ENCODE measurements at places on chromosomes 2 and 18.

DNA sequence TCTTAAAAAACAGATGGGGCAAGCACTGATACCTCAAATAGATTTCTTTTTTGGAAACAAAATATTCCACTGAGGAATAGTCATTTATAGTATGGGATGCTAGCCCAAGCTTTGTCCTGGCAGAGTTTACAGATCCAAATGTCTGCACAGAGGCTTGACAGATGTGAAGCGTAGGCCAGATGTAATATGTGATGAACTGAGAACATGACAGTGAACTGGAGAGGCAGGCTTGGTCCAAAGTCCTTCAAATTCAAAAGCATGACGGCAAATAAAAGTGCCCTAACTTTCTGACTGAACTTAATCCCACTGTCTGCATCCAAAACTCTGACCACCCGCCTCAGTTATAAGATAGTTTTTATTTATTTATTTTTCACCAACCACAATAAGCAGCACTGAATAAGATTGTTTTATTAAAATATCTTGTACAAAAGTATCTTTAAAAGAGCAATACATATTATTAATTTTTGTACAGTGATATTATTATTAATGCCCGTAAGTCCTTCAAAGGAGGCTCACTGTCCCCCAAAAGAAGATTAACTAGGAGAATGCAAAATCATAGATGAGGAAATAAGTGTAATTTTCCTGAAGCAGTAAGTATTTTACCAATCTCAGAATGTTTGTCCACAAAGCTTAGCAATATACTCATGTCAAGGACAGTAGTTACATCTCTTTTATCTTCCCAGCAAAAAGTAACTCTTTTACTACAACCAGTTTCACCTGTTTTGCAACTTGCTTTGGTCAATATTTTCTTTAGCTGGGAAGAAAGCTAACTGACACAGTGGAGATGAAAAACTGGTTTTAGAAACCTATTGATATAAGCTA is 10.7 kb upstream of the SPOPL start:
- DNase-seq = no peak

DNA sequence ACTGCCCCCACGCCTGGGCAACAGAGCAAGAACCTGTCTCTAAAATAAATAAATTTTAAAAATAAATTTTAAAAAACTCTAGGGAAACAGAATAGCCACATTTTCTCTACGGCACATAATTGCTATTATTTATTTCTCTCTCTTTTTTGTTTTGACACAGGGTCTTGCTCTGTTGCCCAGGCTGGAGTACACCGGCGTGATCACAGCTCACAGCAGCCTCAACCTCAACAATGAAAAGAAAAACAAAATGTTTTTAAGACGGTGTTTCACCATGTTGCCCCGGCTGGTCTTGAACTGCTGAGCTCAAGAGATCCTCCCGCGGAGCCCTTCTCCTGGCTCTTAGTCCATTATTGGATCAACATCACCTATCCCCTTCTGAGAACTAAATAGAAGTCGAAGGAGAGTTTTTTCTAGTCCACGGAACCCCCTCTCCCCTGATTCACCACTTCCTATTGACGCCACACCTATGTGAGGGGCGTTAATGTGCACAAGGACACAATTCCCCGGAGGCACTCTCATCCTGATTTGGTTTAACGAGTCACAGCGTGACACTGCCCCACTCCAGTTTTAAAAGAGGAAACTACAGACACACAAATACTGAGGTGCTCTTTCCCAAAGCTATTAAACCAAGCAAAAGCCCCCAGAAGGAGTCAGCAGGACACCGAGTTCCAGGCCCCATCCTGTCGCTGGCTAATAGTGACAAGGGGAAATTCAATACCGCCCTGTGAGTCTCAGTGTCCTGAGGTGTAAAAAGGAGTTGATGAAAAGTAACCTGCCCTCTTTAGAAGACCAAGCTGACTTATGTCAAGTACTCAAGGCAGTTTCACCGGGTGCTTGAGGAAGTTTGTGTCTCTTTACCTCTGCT is 1.1 kb downstream of the NPC1 start:
- DNase-seq = peak; percentile 57

- DNase-seq = no peak
Measured at GRCh38 chr2:73564986-73565385, 77.2 kb downstream of the NAT8 start.

- no peak for DNase-seq
Measured at GRCh38 chr2:160091381-160091780, 29.0 kb upstream of the PLA2R1 start.

GRCh38 chr2:43879261-43879660 is 40.5 kb downstream of the ABCG8 start:
- no peak for DNase-seq

- DNase-seq = no peak
Measured at GRCh38 chr2:163681745-163682144, 54.1 kb downstream of the FIGN start.

DNA sequence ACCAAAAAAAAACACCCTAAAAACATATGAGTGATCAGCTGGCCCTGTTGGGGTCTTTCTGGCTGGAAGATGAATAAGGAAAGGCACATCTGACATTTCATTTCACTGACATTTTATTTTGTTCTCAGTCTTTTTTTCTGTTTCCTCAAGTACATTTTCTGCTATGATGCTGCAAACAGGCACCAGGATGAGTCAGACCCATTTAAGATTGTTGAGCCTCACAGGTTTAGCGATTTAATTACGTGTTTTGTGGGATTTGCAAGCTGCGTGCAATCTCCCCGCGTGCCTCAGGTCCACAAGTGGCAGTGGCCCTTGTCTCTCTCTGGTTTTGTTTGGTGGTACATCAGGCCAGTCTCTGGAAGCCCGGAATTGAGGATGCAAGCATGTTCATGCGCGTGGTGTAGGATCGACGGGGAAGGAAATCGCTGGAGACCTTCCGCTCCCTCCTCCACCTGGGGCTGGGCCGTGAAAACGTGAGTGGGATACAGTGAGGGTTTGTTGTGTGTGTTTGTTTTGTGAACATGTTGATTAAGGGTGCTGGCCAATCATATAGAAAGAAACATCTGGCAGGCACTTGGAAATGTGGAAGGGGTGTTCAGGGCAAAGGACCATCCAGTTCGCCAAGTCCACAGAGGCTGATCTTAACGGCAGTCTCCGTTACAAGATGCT is 120.2 kb upstream of the ZNF516 start:
- no peak for DNase-seq

DNA sequence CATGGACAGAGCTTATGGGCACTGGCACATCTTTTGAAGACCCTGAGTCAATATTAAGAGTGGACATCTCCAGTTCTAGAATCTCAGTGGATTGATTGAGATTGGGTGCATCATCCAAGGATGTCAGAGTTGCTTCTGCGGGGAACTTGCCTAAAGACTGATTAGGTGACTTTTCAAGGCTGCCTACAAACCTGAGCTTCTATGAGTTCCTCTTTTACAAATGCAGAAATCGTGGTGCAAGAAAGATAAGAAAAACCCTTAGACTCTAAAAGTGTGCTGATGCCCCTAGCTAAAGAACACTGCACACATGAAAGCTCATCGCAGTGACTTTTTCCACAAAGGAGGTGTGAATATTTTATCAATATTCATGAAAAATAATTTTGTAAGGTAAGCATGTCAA is 86.8 kb upstream of the NEDD4L start:
- DNase-seq = no peak

DNA sequence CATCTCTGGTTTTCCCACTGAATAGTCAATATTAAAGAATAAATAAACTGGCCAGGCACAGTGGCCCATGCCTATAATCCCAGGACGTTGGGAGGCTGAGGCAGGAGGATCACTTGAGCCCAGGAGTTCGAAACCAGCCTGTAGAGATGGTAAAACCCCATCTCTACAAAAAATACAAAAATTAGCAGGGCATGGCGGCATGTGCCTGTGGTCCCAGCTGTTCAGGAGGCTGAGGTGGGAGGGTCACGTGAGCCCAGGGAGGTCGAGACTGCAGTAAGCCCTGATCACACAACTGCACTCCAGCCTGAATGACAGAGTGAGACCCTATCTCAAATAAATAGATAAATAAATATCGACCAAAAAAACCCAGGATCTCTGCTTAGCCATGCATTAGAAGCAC is 50.2 kb upstream of the BIN1 start:
- no peak for DNase-seq

DNA sequence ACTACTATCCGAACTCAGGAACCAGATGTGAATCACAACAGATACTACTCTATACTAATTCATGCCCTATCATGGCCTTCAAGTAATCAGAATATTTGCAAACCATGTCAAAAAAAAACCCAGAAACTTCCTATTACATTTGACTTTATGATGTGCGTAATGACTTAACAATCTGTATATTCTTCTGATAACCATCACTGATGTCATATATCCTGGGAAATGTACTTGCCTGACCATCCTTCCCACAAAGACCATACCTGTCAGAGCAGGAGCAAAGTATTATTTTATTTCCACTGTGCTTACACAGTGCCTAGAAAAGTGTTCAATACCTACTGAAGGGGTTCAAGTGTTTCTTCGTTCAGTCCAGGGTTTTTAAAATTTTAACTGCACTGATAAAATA is 27.5 kb downstream of the PPP4R1 start:
- DNase-seq = no peak

DNA sequence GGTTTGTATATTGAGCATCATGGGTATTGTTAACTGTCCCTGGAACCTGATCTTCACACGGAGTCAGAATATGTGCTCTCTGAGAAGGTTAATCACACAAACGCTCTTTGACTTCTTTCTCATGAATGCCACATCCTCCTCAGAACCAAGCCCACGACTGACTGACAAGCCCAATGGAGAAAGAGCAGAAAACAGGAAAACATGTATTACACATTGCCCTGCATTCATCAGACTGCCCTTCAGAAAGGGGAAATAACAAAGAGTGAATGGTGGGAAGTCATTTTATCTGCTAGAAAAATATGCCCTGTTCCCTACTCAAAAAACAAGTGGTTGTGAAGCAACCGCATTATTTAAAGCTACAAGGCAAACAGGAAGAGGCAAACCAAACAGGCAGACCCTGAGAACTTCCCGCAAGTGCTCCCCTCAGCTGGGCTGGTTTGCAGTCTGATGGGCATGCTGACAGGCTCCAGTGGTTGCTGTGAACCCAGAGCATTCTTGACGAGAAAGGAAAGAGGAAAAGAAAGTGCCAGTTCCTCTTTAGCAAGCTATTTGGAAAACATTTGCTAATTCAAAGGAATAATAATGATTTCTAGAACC is 172.9 kb upstream of the SETBP1 start:
- DNase-seq = peak; percentile 76

DNA sequence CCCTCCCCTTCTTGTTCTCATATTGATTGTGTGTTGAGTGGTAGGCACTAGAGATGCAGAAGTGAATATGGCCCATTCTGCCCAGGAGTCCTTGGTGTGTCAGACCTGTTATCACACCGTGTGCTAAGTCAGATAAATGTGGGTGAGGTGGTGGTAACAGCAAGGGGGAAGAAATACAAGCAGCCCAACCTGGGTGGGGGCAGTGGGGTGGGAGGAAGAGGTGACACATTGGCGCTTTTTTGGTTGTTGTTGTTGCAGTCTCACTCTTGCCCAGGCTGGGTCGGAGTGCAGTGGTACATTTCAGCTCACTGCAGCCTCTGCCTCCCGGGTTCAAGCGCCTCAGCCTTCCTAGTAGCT is 12.8 kb downstream of the B3GNT2 start:
- DNase-seq = no peak

DNA sequence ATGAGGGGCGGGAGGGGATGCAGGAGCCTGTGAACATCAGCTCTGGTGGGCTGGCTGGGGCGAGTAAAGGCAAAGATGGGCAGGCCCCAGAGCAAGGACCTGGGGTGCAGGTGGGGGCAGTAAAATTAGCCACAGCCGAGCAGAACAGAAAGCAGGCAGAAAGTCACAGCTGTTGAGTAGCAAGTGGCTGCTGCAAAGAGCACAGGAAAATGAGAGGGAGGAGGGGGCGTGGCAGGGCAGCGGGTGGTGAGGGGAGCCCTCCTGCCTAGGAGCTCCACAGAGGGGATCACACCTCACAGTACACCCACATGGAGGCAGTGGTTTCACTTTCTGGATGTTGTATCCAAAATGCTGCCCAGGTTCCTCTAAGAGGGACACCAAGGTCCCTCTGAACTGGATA is 79.6 kb downstream of the LBH start:
- peak; percentile 60 for DNase-seq

DNA sequence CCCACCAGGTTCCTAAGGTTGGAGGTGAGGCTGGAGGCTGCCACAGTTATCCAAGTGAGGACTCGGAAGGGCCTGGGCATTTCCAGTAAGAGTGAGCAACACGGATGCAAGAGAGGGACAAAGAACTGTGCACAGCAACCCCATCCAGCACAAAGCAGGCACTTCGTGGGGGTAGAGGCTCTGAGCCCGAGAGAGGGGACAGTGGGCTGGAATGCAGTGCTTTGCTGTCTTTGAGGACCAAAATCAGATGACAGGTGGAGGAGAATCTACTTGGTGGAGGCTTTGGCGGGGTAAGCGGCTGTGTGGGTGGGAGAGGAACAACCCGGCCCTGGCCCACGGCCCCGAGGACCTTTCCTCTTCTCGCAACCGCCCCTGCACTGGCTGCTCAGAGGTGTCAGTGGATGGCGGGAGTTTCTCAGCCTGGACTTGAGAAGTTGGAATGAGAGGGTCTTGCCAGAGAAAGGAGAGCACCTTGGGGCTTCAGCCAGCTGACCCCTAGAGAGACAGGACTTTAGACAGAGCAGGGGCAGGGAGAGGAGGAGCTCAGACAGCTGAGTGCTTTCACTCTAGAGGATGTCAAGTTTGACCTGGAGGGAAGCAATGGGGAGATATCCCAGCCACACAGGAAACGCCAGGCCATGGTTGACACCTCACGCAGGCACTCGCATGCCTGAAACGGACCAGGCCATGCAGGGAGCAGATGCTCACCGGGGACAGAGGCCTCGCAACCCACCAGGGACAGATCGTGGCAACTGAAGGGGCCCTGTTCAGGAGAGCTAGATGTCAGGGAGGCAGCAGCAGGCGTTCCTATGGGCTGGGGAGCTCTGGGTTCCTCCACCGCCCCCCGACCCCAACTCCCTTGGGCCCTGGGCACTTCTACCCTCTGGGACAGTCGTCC is 11.6 kb downstream of the RAMP1 start:
- DNase-seq = no peak

DNA sequence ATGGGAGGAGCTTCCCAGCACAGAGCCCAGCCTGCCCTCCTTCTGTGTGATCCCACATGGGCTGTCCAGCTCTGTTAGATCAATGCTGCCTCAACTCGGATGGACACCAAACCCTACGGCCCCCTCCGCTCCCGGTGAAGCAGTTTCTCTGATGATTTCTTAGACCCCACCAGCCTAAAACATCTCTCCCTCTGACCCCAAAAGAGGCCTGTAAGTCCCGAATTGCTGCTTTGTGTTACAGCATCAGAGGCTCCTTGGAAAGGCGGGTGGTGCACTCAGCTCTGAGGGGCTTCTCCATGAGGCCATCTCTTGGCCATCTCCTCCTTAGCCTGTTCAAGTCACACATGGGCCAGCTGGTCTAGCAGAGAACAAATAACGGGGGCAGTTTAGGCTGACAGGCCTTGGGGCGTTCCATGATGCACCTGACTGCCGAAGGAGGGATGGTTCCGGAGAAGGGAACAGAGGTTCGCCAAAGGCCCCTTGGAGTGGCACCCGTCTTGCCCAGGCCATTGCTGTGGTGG is 240.7 kb downstream of the SH3RF3 start:
- no peak for DNase-seq

- DNase-seq = no peak
Measured at GRCh38 chr18:47926101-47926850, 4.2 kb downstream of the SMAD2 start.
